ENCODE measurements at places on chromosomes 6 and 20.

DNA sequence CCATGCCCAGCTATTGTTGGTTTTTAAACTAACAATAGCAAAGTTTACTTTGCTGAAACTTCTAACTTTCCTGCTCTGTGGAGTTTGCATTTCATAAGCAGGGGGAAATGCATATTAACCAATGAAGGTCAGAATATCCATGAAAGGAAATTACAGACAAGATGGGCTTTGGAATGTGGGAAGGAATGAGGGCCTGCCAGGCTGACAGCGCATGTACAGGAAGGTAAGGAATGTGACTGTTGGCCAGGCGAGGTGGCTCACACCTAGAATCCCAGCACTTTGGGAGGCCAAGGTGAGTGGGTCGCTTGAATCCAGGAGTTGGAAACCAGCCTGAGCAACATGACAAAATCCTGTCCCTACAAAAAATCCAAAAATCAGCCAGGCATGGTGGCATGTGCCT is 49.6 kb downstream of the CDK5RAP1 start:
- DNase-seq = no peak

DNA sequence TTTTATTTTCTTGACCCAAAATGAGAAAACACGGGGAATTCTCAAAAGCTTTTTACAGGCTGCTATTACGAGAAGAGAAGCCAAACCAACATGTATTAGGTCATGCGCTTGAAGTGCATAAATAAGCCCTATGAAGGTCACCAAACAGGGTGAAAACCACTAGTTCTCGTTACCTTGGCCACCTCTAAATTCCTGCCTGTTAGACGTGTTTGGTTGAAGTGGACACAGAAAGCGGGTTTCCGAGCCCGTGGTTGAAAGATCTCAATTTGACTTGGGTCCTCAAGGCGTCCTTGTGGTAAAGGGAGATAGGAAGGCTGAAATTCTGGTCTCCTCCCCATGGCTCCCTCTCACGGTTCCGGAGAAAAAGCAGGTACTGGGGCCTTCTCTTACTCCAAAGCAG is 6.2 kb downstream of the EYA2 start:
- DNase-seq = no peak

DNA sequence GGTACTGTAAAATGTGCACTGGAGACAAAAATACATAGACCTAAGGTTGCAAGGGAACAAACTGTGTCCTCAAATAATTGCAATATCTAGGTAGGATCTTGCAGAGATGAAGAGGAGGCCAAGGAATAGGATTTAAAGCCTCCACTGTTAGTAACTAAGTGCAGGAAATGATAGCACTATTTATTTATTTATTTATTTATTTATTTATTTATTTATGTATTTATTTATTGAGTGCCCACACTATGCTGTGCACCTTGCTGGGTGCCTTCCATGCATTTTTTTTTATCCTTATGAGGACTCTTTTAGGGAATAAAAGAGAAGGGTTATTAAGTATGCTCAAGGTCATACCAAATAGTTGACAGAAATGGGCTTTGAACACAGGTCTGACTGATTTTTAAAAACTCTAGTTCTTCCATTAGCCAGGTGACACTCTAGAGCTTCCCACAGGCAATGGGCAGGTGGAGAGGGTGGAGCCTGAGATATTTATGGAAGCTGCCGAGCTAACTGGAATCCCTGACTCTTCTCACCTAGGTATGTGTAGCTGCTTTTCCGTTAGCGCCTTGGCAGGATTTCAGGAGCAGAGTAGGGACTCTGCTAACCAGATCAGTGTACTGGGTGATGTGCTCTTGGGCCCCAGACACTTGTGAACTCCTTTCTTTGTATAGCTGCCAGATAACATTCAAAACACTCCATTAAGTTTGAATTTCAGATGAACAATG is 12.8 kb upstream of the NUP153 start:
- no peak for DNase-seq

DNA sequence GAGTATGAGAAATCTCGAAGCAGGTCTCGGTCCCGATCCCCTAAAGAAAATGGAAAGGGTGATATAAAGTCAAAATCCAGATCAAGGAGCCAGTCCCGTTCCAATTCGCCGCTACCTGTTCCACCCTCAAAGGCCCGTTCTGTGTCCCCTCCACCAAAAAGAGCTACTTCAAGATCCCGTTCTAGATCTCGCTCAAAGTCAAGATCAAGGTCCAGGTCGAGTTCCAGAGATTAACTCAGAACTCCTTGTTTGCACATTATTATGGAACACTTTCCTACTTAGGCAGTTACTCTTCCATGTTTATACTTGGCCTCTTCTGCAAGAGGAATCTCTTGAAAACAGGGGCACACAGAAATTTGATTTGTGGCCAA is 3.1 kb downstream of the SRSF6 start:
- no peak for DNase-seq

GRCh38 chr20:23093613-23094012 is 7.5 kb upstream of the CD93 start:
- DNase-seq = no peak

Measured in eye (tissue), 1 donor.